ENCODE measurements at places on chromosomes 4 and X. TPM values are rescaled to one million over a fixed set of nuclear protein-coding genes. Genes with fewer than 3 reads are reported as not detected.

The GLRA3 gene
- not detected for total RNA-seq

GRCh38 chrX:123994730-123995129 lies 33.2 kb downstream of the STAG2 start:
- H3K4me3 ChIP-seq = no peak overlapping the region
- no peaks in the 10 kb centered on the region for H3K27me3 ChIP-seq
- no peak overlapping the region for H3K27ac ChIP-seq
- DNase-seq = no peak

The NWD2 gene
- not detected for total RNA-seq

The RIBC1 gene
- 1.1 TPM for total RNA-seq

The MMRN1 gene
- total RNA-seq = 25.1 TPM

The TMEM129 gene
- 30.4 TPM for total RNA-seq

GRCh38 chr4:79250887-79251286 lies 75.0 kb downstream of the NAA11 start:
- no peak overlapping the region for H3K27ac ChIP-seq
- no peaks in the 10 kb centered on the region for H3K4me1 ChIP-seq
- DNase-seq = no peak
- no peaks in the 10 kb centered on the region for H3K27me3 ChIP-seq
- H3K36me3 ChIP-seq = no peaks in the 10 kb centered on the region
- no peak overlapping the region for H3K4me3 ChIP-seq

- H3K36me3 ChIP-seq = no peaks in the 10 kb centered on the region
- H3K27ac ChIP-seq = no peak overlapping the region
- H3K27me3 ChIP-seq = no peaks in the 10 kb centered on the region
Measured at GRCh38 chrX:130994671-130995070, 63.5 kb upstream of the ARHGAP36 start.

- no peaks in the 10 kb centered on the region for H3K36me3 ChIP-seq
- peak overlapping the region; percentile 21 for H3K27ac ChIP-seq
- H3K4me1 ChIP-seq = no peaks in the 10 kb centered on the region
- no peak overlapping the region for H3K4me3 ChIP-seq
Measured at GRCh38 chrX:30649859-30650258, 3.4 kb upstream of the GK start.

DNA sequence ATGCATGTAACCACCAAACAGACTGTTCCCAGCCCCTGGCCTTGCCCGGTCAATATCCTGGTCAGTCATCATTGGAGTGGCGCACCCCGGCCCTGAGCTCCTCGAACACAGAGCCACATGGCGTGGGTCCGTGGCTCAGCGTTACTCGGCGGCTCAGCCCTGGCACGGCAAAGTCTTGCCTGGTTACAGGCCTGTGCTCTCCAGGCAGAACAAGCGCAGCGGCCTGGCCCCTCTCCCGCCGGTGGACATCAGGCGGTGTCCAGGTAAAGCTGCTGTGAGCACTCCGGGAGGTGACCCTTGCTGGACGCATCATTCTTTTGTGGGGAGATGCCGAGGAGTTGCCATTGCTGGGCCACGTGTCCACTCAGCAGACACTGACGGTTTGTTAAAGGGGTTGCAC lies 6.1 kb upstream of the UVSSA start:
- DNase-seq = no peak
- H3K27ac ChIP-seq = no peak overlapping the region
- no peaks in the 10 kb centered on the region for H3K27me3 ChIP-seq
- H3K4me3 ChIP-seq = no peak overlapping the region
- H3K36me3 ChIP-seq = peaks cover 39% of the 10 kb centered on the region

The LCORL gene
- total RNA-seq = 17.5 TPM

DNA sequence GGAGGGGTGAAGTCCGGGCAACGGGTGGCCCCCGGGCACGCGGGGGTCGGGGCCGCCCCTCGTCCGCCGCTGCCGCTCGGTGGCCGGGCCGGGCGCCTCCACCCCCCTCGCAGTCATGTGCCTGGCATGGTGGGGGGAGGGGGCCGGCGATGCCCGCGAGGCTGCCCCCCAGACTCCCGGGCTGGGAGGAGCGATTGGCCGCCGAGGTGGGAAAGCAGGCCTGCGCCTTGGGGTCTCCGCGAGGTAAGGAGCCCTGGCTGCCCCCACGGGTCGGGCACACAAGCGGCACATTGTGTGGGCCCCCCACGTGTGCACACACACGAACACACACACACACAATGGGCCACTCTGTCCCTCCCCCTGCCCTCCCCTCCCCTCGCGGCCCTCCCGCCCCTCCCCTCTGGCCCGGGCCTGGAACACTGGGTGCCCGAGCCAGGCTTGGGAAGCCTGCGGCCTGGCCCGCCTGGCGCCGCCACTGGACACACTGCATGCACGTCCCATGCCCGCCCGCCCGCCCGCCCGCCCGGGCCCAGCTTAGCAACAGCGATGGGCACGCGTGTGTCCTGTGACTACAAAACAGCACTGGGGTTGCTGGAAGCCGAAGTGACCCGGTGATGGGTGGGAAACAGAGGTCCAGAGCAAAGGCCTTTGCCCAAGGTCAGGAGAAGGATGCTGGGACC lies 1.3 kb downstream of the SLC6A8 start:
- peak overlapping the region; percentile 37 for H3K4me3 ChIP-seq
- peaks cover 5% of the 10 kb centered on the region for H3K4me1 ChIP-seq
- H3K36me3 ChIP-seq = no peaks in the 10 kb centered on the region
- DNase-seq = no peak
- H3K27me3 ChIP-seq = no peaks in the 10 kb centered on the region
- peak overlapping the region; percentile 79 for H3K27ac ChIP-seq

DNA sequence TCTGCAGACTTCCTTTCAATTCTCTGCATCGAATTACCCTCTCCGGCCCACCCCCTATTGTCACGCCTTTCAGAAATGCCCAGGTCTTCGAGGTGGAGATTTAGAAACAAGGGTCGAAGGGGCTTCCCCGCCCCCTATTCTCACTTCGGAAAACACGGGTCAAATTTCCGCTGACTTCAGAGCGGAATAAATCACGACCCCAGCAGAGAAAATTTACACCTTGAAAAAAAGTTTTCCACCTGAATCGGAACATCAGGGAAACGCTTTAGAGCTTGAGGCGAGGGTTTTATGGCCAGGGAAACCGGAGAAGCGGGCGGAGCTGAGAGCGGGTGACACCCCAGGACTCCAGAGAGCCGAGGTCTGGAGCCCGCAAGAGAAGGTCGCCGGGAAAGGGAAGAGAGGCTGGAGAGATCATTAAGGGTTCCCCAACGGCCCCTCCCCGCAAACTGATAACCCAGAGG lies 1.6 kb downstream of the SHISA3 start:
- H3K27ac ChIP-seq = no peak overlapping the region
- DNase-seq = no peak
- peaks cover 21% of the 10 kb centered on the region for H3K27me3 ChIP-seq
- H3K4me1 ChIP-seq = peaks cover 24% of the 10 kb centered on the region

DNA sequence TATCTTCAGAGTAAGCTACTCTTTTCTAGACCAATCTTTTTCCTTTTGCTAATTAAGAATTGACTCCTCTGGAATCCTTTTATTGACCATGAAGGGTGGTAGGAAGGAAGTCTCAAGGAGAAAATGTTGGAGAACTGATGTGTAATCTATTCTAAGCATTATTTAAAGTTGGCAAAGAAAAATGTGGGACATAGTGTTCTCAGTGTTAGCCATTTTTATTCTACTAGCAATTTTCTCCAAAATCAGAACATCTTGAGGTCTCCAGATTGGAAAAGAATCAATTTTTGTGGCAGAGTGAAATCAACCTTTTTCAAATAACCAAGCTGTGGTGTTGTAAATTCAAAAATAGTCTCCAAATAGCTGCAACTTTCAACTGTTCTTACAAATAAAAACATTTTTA lies 18.4 kb upstream of the DMP1 start:
- H3K36me3 ChIP-seq = no peaks in the 10 kb centered on the region
- H3K27ac ChIP-seq = no peak overlapping the region
- H3K4me1 ChIP-seq = no peaks in the 10 kb centered on the region
- no peaks in the 10 kb centered on the region for H3K27me3 ChIP-seq
- no peak for DNase-seq
- no peak overlapping the region for H3K4me3 ChIP-seq

DNA sequence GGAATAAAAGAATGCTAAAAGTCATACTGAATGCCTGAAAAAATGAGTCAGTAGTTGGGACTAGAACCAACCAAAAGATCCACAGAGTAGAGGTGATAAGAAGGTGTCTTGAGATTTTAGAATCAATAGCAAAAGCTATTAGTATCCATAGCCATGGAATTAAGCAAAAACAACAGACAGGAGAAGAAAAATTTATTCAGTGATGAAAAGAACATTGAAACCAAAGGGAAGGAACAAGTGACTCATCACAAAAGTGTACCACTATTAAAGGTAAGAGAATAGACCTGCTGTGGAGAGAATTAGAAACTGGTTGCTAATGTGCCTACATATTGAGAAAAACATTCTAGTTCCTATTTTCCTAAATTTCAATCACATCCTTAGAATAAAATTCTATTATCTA lies 182.0 kb upstream of the NEIL3 start:
- H3K4me1 ChIP-seq = peaks cover 15% of the 10 kb centered on the region
- no peaks in the 10 kb centered on the region for H3K36me3 ChIP-seq
- no peaks in the 10 kb centered on the region for H3K27me3 ChIP-seq
- no peak for DNase-seq
- no peak overlapping the region for H3K4me3 ChIP-seq

DNA sequence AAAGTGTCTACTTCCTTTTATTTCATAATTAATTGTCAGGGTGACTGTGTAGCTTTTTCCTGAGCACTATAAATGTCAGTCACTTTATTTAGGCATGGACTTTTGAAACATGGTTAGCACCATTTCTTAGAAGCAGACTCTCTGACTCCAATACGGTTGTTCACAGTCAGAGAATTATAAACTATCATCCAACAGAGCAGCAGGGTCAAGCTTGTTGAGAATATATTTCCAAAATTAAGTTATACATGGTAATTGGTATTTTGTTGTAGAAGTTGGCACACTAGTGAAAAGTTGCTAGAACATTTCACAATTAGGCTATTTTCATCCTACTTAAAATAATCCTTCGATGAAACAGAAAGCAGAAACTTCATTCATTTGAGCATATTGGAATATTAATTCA lies 1155.5 kb upstream of the IGFBP7 start:
- H3K36me3 ChIP-seq = no peaks in the 10 kb centered on the region
- H3K4me3 ChIP-seq = no peak overlapping the region
- DNase-seq = no peak
- no peaks in the 10 kb centered on the region for H3K4me1 ChIP-seq
- H3K27ac ChIP-seq = no peak overlapping the region

The RGN gene
- total RNA-seq = not detected

The ANKRD37 gene
- 40.1 TPM for total RNA-seq
